ENCODE measurements at places on chromosomes 7 and 10.

DNA sequence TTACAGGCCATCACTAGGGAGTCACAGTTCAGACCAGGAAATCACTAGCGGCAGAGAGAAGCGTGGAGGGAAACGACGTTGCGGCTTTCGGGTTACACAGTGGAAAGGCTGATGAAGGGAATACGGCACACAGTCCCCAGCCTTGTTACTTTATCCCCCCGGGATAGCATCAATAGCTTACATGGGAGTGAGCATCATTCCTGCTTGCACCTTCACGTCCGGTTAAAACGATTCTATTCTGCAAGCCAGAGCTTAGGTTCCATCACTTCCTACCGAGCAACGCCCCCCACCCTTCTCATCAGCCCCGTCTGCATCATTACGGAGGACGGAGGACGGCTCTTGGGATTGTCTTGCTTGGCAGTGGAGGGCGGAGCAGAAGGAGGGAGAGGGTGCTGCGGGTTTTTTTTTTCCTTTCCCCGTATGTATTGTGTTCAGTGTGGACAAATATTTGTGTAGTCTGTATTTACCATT lies 124.9 kb downstream of the CLEC2L start:
- DNase-seq = no peak

DNA sequence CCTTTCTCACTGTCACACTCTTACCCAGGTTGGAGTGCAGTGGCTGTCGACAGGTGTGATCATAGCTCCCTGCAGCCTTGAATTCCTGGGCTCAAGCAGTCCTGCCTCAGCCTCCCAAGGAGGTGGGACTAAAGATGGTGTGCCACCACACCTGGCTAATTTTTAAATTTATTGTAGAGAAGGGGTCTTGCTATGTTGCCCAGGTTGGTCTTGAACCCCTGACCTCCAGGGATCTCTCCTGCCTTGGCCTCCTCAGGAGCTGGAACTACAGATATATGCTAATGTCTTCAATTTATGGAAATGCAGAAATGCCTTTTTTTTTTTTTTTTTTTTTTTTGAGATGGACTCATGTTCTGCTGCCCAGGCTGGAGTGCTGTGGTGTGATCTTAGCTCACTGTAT lies 42.7 kb downstream of the DNAJB6 start:
- DNase-seq = no peak

DNA sequence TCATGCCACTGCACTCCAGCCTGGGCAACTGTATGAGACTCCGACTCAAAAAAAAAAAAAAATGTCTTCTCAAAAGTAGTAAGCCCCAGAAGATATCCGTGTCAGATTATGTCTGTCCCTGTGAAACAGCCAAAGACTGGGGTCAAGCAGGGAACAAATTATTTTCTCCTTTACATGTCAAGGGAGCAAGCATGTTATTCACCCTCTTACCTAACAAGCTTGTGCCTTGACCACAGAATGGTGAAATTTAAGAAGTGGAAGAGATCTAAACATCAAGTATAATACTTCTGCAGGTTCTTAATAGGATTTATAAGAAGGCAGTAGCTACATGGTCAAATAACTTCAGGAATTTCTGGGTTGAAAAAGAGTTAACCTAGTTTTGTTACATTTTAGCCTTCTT lies 187.9 kb downstream of the ZNF365 start:
- no peak for DNase-seq

GRCh38 chr10:5447611-5448071 lies 35.3 kb downstream of the NET1 start:
- no peak for DNase-seq

GRCh38 chr10:28359334-28359733 lies 56.5 kb upstream of the MPP7 start:
- no peak for DNase-seq

- no peak for DNase-seq
Observed at GRCh38 chr7:30136743-30137485, 2.1 kb downstream of the MTURN start.

DNA sequence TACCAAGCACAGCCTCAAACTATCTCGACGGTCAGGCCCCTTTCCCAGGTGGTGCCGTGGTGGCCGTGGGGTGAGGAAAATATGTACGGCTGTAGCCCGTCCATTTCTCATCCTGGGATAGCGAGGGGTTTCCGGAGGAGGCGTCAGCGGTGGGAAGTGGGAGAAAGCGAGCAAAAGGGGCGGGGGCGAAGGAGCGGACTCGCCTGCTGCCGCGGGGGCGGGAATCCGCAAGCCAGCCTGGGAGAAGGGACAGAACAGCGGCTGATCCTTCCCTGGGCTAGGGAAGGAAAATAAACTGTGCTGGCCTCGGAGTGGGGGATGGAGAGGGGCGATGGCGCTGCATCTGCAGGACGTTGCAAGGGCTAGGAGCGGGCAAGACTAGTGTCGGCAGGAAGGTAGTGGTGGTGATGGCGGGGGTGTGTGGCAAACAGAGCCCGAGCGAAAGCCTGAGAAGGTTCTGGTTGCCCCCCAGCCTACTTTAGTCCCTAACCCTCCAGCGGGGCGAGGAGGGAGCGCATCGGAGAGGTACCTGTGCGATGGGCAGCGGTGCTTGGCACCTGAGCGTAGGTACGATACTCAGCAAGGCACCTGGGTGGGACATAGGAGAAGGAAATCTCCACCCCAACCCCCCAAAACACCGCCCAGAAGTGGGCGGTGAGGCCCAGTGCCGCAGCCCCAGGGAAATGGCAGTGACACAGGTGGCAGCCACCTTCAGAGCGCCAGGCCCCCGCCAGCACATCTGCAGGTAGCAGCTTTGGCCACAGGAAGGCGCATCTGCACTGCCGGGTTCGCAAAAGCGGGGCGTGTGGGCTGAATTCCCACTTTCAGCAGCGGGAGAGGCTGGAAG lies 49.9 kb upstream of the STEAP1B start:
- no peak for DNase-seq

GRCh38 chr10:79944428-79945395 lies 4.2 kb downstream of the SFTPD start:
- no peak for DNase-seq

- no peak for DNase-seq
Observed at GRCh38 chr7:154653281-154653680, 349.6 kb downstream of the PAXIP1 start.

GRCh38 chr7:21944616-21945453 lies 864 bp downstream of the CDCA7L start:
- DNase-seq = no peak

All from brain pericyte (primary cell).